ENCODE measurements at places on chromosomes 2 and 18. TPM values are rescaled to one million over a fixed set of nuclear protein-coding genes. Genes with fewer than 3 reads are reported as not detected.

GRCh38 chr2:202982779-202983491 is 31.7 kb upstream of the NBEAL1 start:
- no peak for DNase-seq

- no peak for DNase-seq
Observed at GRCh38 chr18:48872234-48873145, 78.3 kb downstream of the SMAD7 start.

GRCh38 chr2:1758171-1758570 is 13.9 kb upstream of the PXDN start:
- no peak for DNase-seq

GRCh38 chr18:29188760-29189159 is 1011.8 kb upstream of the CDH2 start:
- no peak for DNase-seq

- DNase-seq, result peak; percentile 84
Observed at GRCh38 chr2:119028327-119029174, 86.6 kb downstream of the MARCO start.

DNA sequence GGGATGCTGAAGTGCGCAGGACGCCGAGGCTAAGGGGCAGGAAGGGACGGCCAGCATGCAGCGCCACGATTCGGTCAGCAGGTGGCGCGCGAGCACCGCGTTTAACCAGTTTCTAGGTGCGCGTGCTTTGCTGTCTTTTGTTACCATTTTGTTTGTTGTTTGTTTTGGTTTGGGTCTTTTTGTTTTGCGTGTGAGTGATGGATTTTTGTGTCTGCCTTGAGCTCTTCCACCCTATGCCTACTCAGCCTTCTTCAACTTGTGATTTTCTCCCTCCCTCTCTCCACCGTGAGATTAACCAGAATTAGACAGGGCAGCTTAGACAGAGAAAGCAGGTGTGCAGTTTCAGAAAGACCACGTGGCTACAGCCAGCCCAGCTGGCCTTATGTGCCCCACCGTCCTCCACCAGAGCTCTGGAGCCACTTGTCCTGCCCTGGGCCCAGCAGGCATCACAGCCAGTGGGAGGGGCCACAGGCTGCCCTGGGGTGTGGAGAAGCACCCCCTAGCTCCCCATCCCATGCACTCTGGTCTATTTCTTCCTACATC is 180.2 kb downstream of the RNF144A start:
- DNase-seq, result peak; percentile 73

GRCh38 chr18:22152093-22152492 is 17.3 kb upstream of the GATA6 start:
- no peak for DNase-seq

- no peak for DNase-seq
Observed at GRCh38 chr2:62415019-62415431, 91.0 kb downstream of the TMEM17 start.

DNA sequence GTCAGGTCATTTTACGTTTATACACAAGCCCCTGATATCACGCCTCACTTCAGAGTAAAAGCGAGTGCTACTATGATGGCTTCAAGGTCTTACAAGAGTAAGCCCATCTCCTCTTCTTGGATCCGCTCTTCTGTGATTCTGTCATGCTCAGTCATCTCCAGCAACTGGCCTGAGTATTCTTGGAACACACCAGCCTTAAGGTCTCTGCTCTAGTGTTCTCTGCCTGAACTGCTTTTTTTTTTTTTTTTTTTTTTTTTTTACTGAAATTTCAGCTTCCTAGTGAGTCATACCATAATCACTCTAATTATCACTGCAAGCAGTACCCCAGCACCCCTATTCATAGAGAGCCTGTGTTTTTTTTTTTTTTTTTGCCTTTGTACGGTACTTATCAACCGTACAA is 1228.9 kb downstream of the CNTNAP5 start:
- no peak for DNase-seq

DNA sequence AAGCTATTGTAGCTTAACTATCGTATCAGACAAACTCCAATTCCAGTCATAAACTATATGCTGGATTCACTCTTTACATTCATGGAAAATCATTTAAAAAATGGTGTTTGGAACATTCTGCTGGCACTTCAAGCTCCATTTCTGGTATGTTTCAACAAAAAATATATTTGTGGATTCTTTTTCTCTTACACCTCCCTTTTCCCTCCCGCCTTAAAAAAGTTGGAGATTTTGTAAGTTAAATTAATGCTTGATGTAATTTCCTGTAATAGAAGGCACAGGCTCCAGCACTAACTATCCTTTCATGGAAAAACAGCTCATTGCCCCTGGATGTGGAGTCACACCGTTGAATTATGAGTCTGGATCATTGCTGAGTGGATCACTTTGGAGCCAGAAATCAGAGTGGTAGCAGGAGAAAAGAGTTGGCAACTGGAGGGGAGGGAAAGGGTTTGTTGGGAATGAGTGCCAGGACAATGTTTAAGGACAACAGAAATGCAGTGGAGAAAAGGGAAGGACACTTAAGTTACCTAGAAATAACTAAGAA is 102.8 kb downstream of the ICOS start:
- no peak for DNase-seq

DNA sequence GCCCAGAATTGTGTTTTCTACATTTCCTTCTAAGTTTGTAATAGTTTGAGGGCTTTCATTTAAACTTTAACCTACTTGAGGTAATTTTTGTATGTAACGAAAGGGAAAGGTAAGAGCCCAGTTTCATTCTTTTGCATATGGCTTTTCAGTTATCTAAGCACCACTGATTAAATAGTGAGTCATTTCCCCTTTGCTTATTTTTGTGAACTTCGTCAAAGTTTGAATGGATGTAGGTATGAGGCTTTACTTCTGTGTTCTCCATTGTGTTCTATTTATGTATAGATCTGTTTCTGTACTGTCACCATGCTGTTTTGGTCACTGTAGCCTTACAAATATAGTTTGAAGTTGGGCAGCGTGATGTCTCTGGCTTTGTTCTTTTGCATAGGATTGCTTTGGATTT is 944.8 kb upstream of the CNTNAP5 start:
- no peak for DNase-seq

DNA sequence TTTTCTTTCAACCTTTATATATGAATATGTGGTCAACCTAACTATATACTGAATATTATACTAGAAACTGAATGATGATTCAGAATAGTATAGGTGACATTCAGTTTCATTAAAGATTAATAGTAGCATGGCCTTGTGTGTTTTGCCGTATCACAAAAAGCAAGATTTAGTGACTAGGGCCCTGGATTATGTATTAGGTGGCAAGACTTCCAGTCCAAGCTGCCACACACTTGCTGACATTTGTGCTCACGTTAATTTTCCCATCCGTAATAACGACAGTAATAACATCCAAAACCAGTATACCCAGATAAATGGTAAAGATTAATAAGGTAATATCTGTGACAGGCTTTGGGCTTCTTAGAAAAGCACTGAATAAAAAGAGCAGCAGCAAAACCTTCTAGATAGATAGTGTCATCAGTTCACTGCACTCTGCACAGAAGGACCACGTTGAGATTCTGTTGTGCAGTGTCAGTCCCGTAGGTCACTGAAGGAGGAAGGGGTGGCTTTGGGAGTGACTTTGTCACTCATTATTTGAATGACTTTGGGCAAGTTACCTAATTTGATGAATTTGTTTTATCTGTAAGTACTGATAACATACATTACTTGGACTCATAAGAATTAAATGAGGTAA is 451.7 kb downstream of the PTPRM start:
- no peak for DNase-seq

- no peak for DNase-seq
Observed at GRCh38 chr2:85648619-85649018, 19.4 kb downstream of the SFTPB start.

DNA sequence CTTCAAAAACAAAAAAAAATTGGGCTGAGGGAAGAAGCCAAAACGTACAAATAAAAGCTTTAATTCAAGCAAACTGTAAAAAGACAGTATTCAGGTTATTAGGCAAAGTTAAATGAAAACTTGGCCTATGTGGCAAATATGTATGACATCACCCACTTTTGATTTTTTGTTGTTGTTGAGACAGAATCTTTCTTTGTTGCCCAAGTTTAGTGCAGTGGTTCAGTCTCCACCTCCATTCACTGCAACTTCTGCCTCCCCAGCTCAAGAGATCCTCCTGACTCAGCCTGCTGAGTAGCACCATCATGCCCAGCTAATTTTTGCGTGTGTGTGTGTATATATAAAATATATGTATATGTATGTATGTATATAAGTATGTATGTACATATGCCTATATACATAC is 440.4 kb upstream of the NRXN1 start:
- no peak for DNase-seq

GRCh38 chr18:25990473-25990872 is 99.9 kb downstream of the SS18 start:
- no peak for DNase-seq

- DNase-seq, result no peak
Observed at GRCh38 chr2:226548732-226549131, 250.9 kb downstream of the IRS1 start.

- no peak for DNase-seq
Observed at GRCh38 chr2:17318013-17318412, 200.2 kb downstream of the RAD51AP2 start.

- DNase-seq, result no peak
Observed at GRCh38 chr18:1094409-1094808, 189.7 kb downstream of the ADCYAP1 start.

GRCh38 chr18:32577561-32577960 is 106.9 kb upstream of the GAREM1 start:
- DNase-seq, result no peak

GRCh38 chr2:239679755-239680154 is 278.9 kb upstream of the HDAC4 start:
- no peak for DNase-seq

DNA sequence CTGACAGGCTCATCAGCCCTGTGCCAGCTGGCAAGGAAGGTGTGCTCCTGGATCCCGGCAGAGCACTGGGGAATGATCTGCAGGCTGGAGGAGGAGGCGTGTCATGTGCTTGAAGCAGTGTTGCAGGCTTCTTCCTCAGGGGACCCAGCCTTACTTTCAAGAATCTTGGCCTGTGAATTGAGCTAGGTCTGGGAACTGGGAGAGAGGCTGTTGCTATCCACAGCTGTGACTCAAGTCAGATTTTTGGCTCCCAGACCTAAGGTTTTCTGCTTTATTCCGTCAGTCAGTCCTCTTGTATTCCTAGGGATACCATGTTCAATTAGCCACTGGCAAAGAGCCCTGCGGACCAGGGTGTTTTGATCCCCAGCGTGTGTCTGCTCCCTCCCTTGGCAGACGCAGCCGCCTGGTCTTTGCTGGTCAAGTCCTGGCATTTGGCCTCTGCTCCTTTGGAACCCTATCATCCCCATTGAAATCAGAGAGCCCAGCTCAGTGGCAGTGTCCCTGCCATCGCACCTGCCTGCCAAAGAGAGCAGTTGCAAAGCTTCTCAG is 32.4 kb downstream of the ASB1 start:
- no peak for DNase-seq

DNA sequence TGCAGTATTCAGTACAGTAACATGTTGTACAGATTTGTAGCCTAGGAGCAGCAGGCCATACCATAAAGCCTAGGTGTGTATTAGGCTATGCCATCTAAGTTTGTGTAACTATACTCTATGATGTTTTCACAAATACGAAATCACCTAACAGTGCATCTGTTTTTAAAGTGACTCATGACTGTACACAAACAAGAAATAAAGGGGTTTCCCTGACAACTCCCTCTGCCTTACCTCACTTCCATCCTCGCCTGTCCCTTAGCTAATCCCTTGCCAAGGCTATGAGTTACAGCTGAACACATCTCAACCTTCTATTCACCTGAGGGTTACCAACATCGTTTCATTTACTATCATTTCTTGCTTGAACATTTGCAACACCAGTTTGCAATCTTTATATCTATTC is 78.6 kb upstream of the RPRM start:
- DNase-seq, result no peak

DNA sequence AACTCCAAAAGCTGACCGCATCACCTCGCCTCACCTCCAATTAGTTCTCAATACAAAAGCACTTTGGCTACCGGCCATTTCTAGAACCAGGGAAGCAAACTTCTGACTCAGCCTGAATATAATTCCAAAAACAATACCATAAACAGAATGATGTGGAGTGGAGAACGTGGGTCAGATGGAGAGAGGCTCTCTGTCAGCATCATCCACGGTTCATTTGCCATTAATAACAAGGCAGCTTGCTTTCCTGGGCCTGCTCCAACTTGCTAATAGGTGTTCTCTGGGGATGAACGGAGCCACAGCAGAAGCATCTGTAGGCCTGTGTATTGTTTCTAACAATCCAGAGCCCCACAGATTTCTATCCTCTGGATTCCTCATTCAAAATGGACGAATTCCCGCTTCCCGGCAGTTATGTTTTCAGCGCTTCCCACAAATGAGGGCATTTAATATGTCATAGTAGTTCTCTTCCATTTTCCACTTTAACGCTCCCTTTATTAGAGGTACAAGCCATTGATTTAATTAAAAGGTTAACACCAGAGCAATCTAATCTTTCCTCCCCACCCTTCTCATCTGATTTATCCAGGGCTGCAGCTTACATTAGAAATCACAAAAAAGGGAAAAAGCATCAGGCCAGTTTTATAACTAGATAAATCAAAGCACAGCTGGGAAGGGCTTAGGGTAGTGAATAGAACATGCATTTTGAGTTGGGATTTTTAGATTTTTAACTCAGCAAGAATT is 23.2 kb upstream of the CNTNAP5 start:
- DNase-seq, result no peak

- no peak for DNase-seq
Observed at GRCh38 chr2:173493874-173494273, 139.2 kb downstream of the CDCA7 start.

KCNK3 gene
- polyA plus RNA-seq, result 0.33 TPM

EMX1 gene
- polyA plus RNA-seq, result 2.4 TPM

GPR75 gene
- 4.3 TPM for polyA plus RNA-seq

TCF4 gene
- 57.8 TPM for polyA plus RNA-seq

CFAP65 gene
- 0.45 TPM for polyA plus RNA-seq

CYTIP gene
- polyA plus RNA-seq, result 0.17 TPM

VWC2L gene
- not detected for polyA plus RNA-seq

APCDD1 gene
- polyA plus RNA-seq, result 3.6 TPM

KCTD1 gene
- polyA plus RNA-seq, result 9.8 TPM

RTKN gene
- 40.2 TPM for polyA plus RNA-seq

TTC21B gene
- 6.9 TPM for polyA plus RNA-seq

NCL gene
- 61.2 TPM for polyA plus RNA-seq

C1GALT1C1L gene
- polyA plus RNA-seq, result not detected

ITGB6 gene
- polyA plus RNA-seq, result not detected

METTL8 gene
- polyA plus RNA-seq, result 10.0 TPM

All from H1 (cell line).